ENCODE measurements at places on chromosomes 2 and 18.

- no peak overlapping the region for H3K4me3 ChIP-seq
- H3K36me3 ChIP-seq: no peaks in the 10 kb centered on the region
- no peak for DNase-seq
- no peaks in the 10 kb centered on the region for H3K4me1 ChIP-seq
Measured at GRCh38 chr2:217469203-217469810, 533.5 kb downstream of the TNS1 start.

DNA sequence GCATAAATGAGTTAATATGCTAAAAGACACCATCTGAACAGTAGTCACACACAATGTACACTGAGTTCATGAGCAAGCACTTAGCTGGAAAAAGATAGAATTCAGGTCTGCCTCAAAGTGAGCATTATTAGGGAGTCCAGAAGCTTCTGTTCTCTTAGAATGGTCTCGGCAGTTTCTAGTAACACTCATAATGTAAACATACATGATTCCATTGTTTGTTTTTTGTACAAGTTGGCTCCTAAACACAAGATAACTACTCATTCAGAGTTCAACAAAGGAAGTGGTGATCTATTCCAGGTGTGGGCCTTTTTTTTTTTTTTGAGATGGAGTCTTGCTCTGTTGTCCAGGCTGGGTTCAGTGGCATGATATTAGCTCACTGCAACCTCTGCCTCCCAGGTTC lies 66.2 kb downstream of the ESCO1 start:
- H3K4me3 ChIP-seq: no peak overlapping the region
- no peak for DNase-seq
- H3K36me3 ChIP-seq: no peaks in the 10 kb centered on the region
- H3K4me1 ChIP-seq: no peaks in the 10 kb centered on the region
- no peak overlapping the region for H3K27ac ChIP-seq
- no peaks in the 10 kb centered on the region for H3K27me3 ChIP-seq

GRCh38 chr2:28528206-28528605 lies 32.3 kb downstream of the PLB1 start:
- no peaks in the 10 kb centered on the region for H3K4me1 ChIP-seq
- no peaks in the 10 kb centered on the region for H3K36me3 ChIP-seq
- H3K27me3 ChIP-seq: peaks cover 29% of the 10 kb centered on the region
- no peak overlapping the region for H3K4me3 ChIP-seq
- no peak overlapping the region for H3K27ac ChIP-seq

DNA sequence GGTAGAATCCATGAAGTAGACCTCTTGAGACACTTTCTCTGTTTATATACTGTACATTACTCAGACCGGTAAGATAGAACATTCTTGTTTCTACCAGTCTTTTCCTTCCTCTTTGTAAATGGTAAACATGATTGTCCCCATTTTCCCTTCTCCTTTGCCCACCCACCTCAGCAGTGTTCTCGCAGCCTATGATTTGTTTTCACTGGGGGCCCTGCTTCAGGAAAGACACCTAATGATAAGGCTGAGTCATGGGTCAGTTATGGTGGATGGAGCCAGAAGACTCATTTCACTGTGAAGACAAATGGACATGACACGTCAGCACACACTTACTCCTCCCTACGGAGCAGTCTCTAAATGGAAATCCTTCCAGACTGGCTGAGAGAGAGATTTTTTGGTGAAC lies 23.7 kb downstream of the CENPO start:
- peaks cover 19% of the 10 kb centered on the region for H3K36me3 ChIP-seq
- peak; percentile 94 for DNase-seq
- peaks cover 2% of the 10 kb centered on the region for H3K4me1 ChIP-seq

- no peak overlapping the region for H3K4me3 ChIP-seq
- DNase-seq: no peak
- no peaks in the 10 kb centered on the region for H3K27me3 ChIP-seq
- no peak overlapping the region for H3K27ac ChIP-seq
Measured at GRCh38 chr2:83238111-83238510, 1221.0 kb downstream of the SUCLG1 start.

DNA sequence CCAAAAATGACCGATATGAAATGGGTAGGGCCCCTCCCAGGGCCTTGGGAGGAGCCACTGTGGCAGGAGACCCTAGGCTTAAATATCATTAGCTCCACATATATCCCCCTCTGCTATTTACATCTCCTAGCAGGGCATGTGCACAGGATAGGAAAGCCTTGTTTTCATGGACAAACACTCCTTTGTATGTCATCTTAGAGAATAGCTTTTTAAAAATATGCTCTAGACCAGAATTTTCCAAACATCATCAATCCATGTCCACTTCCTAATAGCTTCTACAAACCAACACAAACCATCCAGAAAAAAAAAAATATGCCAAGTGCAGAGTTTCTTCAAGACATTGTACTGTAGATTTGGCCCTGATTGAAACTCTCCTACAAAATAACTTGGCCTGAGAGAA lies 10.8 kb downstream of the DAPL1 start:
- no peak overlapping the region for H3K4me3 ChIP-seq
- H3K36me3 ChIP-seq: no peaks in the 10 kb centered on the region
- no peak for DNase-seq
- H3K27ac ChIP-seq: no peak overlapping the region

DNA sequence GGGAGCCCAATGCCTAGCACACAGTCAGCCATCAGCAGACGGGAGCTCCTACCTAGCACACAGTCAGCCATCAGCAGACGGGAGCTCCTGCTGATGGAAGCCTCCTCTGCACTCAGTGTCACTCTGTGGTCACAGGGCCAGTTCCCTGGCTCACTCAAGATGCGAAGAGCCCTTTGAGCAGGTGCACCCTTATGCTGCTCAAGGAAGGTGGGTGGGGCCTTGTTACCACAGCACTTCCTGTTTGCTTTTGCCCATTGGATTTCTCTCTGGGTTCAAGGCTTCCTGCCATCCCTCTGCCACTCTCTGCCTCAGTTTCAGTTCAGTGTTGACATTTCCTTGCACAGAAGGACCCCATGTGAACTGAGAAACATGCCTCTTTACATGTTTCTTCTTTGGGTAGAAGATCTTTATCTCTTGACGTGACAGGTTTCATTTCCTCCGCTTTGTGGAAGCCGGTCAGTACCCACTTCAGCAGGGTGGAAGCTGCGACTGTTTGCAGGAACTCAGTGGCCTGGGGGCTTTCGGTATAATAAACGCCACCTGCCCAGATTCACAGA lies 11.6 kb downstream of the TRIB2 start:
- H3K4me1 ChIP-seq: peaks cover 19% of the 10 kb centered on the region
- H3K36me3 ChIP-seq: peaks cover 17% of the 10 kb centered on the region
- no peaks in the 10 kb centered on the region for H3K27me3 ChIP-seq
- no peak overlapping the region for H3K27ac ChIP-seq
- DNase-seq: no peak
- H3K4me3 ChIP-seq: no peak overlapping the region
